HCT116 (cell line): ENCODE measurements at places on chromosomes 11 and 22. TPM values are rescaled to one million over a fixed set of nuclear protein-coding genes. Genes with fewer than 3 reads are reported as not detected.

DNA sequence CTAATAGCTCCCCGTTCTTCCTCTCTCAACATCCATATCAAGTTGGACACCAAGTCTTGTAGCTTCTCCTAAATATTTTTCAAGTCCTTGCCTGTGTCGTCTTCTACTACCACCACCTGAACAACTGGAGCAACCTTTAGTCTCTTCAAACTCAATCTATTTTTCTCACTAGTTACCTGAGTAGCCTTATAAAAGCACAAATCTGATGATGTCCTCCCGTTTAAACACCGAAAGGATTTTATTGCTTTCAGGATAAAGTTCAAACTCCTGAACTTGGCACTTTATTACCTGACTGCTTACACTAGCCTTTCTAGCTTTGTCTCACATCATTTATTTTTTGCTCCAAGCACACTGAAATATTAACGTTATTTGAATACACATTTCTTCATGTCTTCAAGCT is 1.3 kb upstream of the PAK1 start:
- H3K4me1 ChIP-seq: peaks cover 18% of the 10 kb centered on the region
- no peak overlapping the region for H3K4me3 ChIP-seq
- DNase-seq: no peak
- H3K27me3 ChIP-seq: no peaks in the 10 kb centered on the region
- H3K36me3 ChIP-seq: no peaks in the 10 kb centered on the region

DNA sequence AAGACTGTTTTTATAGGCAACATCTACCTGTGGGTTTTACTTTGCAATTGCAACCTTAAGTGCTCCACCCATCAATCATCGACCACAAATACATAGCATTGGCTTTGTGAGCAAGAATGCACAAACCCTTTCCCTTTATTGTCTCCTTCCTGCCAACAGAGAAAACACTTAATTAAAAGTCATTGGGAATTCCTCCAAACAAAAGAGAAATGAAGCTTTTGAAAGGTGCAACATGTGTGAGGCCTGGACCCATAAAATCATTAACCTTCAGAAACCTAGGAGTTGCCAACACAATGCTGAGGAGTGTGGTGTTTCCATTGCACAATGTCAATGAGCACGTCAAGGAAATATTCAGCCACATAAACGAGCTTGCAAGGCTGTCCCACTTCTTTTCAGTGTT is 223.2 kb downstream of the BLID start:
- DNase-seq: no peak
- H3K27me3 ChIP-seq: no peaks in the 10 kb centered on the region
- peaks cover 29% of the 10 kb centered on the region for H3K4me1 ChIP-seq
- no peaks in the 10 kb centered on the region for H3K36me3 ChIP-seq
- H3K27ac ChIP-seq: no peak overlapping the region

- H3K27me3 ChIP-seq: no peaks in the 10 kb centered on the region
- 0 out of 2 replicates have a peak, but pooled peaks cover 2% of the 10 kb centered on the region for H3K36me3 ChIP-seq
- no peak for DNase-seq
Observed at GRCh38 chr11:88320149-88320559, 17.4 kb downstream of the CTSC start.

- H3K27ac ChIP-seq: no peak overlapping the region
- no peaks in the 10 kb centered on the region for H3K27me3 ChIP-seq
- H3K4me3 ChIP-seq: no peak overlapping the region
- no peaks in the 10 kb centered on the region for H3K4me1 ChIP-seq
Observed at GRCh38 chr11:37916331-37916730, 1318.3 kb upstream of the RAG2 start.

DNA sequence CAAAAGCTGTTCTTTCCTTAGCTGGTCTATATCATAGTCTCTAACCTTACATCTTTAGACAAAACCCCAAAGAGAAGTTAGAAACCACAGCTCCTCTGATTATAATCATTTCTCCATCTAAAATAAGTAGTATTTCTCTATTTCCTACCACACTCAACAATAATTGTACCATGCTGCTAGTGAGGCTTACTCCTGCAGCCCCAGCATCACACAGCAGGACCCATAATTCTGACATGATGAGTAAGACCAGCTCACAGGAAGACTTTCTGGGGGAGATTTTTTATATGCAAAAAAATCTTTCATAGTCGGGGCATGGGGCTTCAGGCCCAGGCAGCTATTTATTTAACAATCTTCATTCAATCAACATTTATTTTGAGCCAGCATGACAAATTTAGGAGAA is 441.6 kb downstream of the DYNC2H1 start:
- H3K4me3 ChIP-seq: no peak overlapping the region
- H3K27me3 ChIP-seq: no peaks in the 10 kb centered on the region
- H3K36me3 ChIP-seq: no peaks in the 10 kb centered on the region
- H3K4me1 ChIP-seq: no peaks in the 10 kb centered on the region

- no peaks in the 10 kb centered on the region for H3K36me3 ChIP-seq
- H3K4me3 ChIP-seq: no peak overlapping the region
- H3K4me1 ChIP-seq: no peaks in the 10 kb centered on the region
Observed at GRCh38 chr11:15730995-15731385, 616.3 kb downstream of the INSC start.

- DNase-seq: no peak
- H3K4me3 ChIP-seq: no peak overlapping the region
- no peak overlapping the region for H3K27ac ChIP-seq
- no peaks in the 10 kb centered on the region for H3K4me1 ChIP-seq
Observed at GRCh38 chr11:79287952-79288351, 152.9 kb downstream of the TENM4 start.

DNA sequence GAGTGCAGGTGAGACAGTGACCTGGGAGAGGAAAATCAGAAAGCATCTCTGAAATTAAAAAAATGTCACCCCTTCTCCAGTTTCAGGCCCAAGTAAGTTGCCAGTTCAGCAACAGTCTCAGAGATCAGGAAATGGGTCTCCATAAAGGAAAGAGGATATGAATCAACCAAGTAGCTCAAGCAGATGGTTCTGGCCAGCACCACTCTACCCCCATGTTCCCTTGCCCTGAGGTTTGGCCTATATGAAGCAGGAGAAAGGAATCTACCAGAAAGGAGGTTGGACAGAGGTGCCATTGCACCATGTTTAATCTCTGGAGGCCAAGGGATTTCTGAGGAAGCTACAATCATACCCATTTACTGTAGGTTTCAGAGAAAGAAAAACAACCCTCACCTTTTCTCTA is 7.7 kb downstream of the FZD4 start:
- H3K4me1 ChIP-seq: no peaks in the 10 kb centered on the region
- H3K36me3 ChIP-seq: no peaks in the 10 kb centered on the region
- no peak overlapping the region for H3K4me3 ChIP-seq
- no peaks in the 10 kb centered on the region for H3K27me3 ChIP-seq
- no peak for DNase-seq

DNA sequence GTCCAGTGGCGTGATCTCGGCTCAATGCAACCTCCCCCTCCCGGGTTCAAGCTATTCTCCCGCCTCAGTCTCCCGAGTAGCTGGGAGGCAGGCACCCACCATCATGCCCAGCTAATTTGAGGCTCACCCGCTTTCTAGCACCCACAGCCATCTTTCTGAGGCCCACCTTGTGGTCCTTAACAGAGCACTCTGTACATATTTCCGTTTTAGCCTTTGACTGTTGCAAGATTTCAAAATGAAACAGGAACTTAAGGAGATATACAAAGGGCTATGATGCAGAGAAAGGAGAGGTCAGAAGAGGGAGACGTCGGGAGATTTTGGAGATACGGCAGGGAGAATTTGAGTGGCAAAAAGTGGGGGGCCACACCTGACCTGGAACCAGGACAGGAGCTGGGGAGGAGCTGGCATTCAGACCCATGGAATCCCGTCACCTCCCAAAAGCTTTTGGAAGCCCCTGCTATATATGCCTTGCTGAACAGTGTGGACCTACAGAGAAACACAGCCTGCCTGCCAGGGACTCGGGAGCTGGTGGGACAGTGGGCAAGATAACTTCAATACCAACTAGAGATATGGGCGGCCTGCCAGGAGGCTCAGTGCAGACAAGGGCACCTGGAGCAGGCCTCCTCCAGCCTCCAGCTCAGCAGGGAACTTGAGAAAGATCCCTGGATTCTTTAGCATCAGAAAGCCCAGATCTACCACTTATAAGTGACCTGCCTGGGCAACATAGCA is 8.0 kb upstream of the CLCF1 start:
- no peak overlapping the region for H3K4me3 ChIP-seq
- no peaks in the 10 kb centered on the region for H3K27me3 ChIP-seq
- peak overlapping the region; percentile 8; the same call in 1 of the 2 replicates for H3K27ac ChIP-seq

DNA sequence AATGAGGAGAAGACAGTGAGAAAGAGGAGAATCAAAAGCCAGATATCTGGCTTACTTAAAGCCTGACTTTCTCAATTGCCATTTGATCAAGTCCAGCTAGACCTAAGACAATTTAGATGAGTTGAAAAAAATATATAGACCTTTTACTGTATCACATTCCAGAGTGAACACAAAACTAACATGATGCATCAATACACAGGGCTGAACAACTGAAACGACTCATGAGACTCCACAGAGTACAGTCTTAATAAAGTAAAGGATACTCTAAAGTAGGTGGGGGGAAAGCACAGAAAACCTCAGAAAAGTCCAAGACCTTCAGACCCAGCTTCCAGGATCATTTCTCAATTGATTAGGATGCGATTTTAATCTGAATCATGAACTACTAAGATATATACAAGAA is 95.3 kb upstream of the OR9G4 start:
- H3K36me3 ChIP-seq: no peaks in the 10 kb centered on the region
- no peak for DNase-seq
- H3K27ac ChIP-seq: no peak overlapping the region
- H3K27me3 ChIP-seq: no peaks in the 10 kb centered on the region
- H3K4me3 ChIP-seq: no peak overlapping the region
- no peaks in the 10 kb centered on the region for H3K4me1 ChIP-seq

GRCh38 chr22:36395055-36395849 is 7.5 kb upstream of the MYH9 start:
- H3K27me3 ChIP-seq: no peaks in the 10 kb centered on the region
- no peak for DNase-seq
- no peak overlapping the region for H3K27ac ChIP-seq
- H3K4me3 ChIP-seq: no peak overlapping the region
- H3K36me3 ChIP-seq: no peaks in the 10 kb centered on the region

- peaks cover 21% of the 10 kb centered on the region for H3K4me1 ChIP-seq
- no peaks in the 10 kb centered on the region for H3K27me3 ChIP-seq
- DNase-seq: peak; percentile 28
- H3K4me3 ChIP-seq: no peak overlapping the region
- no peaks in the 10 kb centered on the region for H3K36me3 ChIP-seq
- no peak overlapping the region; the same call in 1 of the 2 replicates for H3K27ac ChIP-seq
Observed at GRCh38 chr11:16981651-16982194, 32.5 kb downstream of the PLEKHA7 start.

DNA sequence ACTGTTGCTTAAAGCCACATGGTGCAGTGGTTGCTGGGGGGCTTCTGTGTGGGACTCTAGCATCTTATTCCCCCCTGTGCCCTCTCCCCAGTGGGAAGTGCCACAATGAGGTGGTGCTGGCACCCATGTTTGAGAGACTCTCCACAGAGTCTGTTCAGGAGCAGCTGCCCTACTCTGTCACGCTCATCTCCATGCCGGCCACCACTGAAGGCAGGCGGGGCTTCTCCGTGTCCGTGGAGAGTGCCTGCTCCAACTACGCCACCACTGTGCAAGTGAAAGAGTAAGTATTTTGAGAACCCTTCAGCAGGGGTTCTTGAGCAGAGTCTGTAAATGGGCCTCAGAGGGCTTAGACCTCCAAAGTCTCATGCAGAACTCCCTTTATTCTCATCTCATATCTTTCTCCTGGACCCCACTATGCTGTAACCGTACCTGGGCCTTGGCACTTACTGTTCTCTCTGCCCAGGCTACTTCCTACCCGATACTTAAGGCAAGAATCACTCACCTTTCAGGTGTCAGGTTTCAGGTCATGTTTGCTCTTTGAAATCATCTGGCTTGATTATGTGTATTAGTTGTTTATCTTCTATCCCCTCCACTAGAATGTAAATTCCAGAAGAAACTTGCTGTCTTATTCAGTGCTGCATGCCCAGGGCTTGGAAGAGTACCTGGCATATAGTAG is 32.4 kb downstream of the PIK3IP1 start:
- no peaks in the 10 kb centered on the region for H3K27me3 ChIP-seq
- H3K36me3 ChIP-seq: peaks cover 5% of the 10 kb centered on the region; the same call in 1 of the 2 replicates
- no peak overlapping the region for H3K27ac ChIP-seq
- H3K4me3 ChIP-seq: no peak overlapping the region
- no peaks in the 10 kb centered on the region for H3K4me1 ChIP-seq

DNA sequence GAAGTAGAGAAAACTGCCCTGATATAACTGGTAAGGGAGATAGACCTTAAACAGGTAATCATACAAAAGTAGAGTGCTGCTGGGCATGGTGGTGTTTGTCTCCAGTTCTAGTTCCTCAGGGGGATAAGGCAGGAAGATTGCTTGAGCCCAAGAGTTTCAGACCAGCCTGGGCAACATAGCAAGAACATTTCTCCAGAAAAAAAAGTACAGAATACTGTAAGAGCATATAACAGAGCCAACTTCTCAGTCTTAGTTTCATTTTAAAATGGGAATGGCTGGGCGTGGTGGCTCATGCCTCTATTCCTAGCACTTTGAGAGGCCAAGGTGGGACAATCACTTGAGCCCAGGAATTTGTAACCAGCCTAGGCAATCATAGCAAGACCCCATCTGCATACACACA is 4.5 kb upstream of the RHOG start:
- H3K27me3 ChIP-seq: 0 out of 2 replicates have a peak, but pooled peaks cover 3% of the 10 kb centered on the region
- H3K36me3 ChIP-seq: no peaks in the 10 kb centered on the region
- DNase-seq: no peak

DNA sequence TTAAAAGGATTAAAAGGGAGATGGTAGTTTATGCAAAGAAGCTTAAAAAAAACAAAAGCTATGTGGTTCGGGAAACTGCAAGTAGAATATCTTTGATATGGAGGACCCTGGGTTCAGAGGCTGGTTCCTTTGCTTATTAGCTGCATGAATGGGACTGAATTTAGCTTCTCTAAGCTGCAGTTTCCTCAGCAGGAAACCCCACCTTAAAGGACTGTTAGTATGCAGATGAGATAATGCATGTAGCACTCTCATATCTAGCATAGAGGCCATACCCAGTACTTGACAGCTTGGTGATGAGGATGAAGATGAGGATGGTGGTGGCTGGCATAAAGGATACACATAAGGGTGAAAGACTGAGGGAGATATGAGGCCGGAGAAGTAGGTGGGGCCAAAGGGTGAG is 134.6 kb downstream of the RRAS2 start:
- no peak overlapping the region for H3K27ac ChIP-seq
- H3K4me3 ChIP-seq: no peak overlapping the region
- no peaks in the 10 kb centered on the region for H3K27me3 ChIP-seq
- no peaks in the 10 kb centered on the region for H3K36me3 ChIP-seq
- no peak for DNase-seq

The JAML gene
- total RNA-seq: 0.30 TPM

The GLYAT gene
- not detected for total RNA-seq

The GRM5 gene
- not detected for total RNA-seq

The TPBGL gene
- total RNA-seq: 0.12 TPM

The ANKK1 gene
- 0.22 TPM for total RNA-seq

The P2RY2 gene
- total RNA-seq: 2.9 TPM

The FERMT3 gene
- 4.3 TPM for total RNA-seq

The E2F8 gene
- total RNA-seq: 18.4 TPM

The WBP2NL gene
- not detected for total RNA-seq

The XRRA1 gene
- 17.3 TPM for total RNA-seq
